Activated naive CD4-positive, alpha-beta T cell treated with anti-CD3 and anti-CD28 coated beads for 36 hours (primary cell): ENCODE measurements at places on chromosomes 13 and 19. TPM values are rescaled to one million over a fixed set of nuclear protein-coding genes. Genes with fewer than 3 reads are reported as not detected.

DNA sequence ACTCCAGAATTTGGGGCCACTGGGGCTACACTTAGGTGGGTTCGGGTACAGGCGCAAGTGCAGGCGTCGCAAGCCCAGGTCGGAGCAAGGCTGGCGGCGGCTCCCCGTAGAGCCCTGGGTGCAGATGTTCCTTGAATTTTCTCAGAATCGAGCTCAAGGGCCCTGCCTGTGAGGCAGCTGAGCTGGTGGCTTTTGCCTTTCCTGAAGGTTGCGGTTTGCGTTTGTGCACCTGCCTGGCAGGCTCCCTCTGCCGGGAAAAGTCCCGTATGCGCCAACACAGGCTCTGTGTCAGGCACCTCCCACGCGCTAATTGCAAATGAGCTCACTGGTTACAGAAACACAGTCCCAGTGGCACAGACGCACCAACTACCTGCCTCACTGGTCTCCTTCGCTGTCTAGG is 5.9 kb downstream of the DOHH start:
- peak; percentile 91 for DNase-seq

The IRF3 gene
- 97.8 TPM for total RNA-seq

DNA sequence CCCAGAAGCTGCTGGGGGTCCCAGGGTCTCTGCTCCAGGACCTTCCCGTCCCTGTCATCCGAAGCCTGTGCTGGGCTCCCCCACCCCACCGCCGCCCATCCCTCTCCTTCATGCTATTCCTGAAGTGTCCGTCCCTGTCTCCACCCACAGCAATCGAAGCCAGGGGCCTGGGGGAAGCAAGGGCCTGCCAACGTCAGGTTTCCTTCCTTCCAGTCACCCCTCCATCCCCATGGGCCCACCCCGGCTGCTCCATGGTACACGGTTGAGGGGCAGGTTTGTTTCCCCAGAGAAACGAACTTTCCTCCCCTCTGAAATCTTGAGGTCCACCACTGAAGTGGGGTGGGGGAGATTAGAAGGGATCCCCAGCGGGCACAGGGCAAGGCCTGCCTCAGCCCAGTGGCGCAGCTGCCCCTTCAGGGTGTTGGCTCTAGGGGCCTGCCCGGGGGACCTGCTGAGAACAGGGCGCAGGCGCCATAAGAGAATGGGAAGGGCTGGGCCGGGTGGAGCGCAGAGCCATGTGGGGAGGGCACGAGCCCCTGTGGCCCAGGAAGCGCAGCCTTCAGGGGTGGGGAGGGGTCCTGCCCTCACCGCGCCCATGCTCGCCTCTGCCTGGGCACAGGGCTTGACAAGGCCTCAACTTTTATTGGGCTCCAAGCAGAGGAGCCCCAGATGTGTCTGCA is 16.1 kb downstream of the CEBPG start:
- DNase-seq: no peak

- DNase-seq: no peak
Measured at GRCh38 chr13:95113601-95114000, 187.7 kb downstream of the ABCC4 start.

The SHISA2 gene
- 0.69 TPM for total RNA-seq

The KIR2DL3 gene
- not detected for total RNA-seq

DNA sequence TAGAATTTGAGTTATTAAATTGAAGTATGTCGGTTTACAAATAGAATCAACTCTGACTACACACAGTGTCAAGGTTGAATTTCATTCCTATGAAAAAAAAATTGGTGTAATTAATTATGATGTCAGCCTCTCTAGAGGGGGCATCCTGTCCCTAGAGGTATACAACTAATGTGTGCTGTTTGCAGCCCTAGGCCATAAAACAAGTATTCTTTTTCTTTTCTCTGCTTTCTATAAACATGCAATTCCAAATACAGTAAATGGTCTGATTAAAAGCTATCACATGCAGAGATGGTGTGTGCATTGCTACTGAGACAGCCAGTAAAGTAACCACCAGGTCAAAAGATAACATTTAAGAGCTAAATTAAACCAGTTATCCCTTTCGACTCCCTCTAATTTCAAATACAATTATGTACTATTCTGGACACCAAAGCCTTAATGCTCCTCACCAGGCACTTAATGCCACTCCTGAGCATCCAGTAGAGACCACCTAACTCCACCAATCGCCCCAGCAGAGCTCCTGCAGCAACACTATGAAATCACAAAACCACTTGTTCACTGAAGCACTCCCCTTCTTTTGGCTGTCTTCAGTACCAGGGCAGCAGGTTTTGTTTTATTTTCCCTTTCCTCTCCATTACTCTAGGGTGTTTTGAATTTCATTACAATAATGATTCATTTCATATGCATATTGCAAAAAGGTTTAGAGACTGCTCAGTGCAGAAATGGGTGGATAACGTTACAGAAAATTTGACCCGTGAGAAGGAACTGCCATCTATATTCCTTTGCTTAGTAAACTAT is 426.9 kb downstream of the PCDH9 start:
- DNase-seq: no peak

DNA sequence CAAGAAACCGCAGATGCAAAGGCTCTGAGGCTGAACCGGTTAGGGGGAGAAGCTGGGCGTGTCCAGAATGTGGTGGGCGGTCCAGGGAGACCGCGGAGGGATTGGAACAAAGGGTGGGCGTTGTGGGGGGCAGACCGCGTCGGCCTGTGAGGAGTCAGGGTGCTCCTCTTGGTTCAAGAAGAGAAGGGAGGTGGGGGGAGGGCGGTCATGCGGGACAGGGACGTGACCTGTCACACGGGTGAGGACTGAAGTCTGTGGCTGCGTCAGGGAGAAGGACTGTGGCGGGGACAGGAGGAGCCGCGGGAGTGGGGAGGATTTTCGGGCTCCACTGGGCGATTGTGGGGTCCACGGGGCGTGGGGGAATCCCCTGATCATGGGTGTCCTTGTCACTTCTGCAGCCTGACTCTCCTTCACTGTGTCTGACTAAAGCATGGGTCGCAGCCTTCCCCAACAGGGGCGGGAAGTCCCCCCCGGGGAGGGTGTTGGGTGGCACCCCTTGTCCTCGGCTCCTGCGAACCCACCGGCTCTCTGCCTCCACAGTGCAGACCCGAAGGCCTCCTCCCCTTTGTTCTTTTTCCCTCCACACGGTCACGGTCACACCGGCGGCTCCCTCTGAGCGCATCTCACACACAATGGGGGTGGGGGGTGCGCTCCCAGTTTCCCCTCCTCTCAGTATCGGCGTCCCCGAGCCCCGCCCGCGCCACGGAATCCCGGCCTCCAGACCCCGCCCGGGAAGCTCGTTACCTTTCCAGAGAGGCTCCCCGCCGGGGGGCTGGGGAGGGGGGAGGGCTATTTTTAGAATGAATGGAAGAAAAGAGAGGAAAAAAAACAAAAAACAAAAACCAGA is 16.4 kb upstream of the KCNN1 start:
- peak; percentile 64 for DNase-seq

DNA sequence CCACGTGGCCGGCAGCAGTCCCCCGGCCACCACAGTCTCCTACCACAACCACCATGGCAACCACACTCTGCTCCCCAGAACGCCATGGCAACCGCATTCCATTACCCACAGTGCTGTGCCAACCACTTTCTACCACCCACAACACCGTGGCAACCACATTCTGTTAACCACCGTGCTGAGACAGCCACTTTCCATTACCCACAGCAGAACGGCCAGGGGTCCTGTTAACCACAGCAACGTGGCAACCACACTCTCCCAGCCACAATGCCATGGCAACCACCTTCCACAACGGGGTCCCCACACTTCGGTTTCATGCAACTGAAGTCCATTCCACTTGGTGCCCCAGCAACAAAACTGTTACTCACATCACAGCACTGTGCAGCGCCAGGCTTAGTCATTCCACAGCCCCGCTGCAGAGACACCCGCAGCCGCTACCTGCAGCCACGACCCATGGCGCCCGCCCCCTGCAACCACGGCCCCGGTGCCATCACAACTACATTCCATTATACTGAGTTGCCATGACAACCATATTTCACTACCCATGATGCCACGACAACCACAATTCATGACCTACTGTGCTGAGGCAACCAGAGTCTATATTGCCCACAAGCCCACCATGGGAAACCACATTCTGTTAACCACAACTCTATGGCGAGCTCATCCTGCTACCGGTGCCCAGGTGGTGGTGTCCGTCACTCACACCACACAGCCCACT is 10.0 kb downstream of the DPF1 start:
- DNase-seq: peak; percentile 66

The ANGPTL8 gene
- not detected for total RNA-seq

DNA sequence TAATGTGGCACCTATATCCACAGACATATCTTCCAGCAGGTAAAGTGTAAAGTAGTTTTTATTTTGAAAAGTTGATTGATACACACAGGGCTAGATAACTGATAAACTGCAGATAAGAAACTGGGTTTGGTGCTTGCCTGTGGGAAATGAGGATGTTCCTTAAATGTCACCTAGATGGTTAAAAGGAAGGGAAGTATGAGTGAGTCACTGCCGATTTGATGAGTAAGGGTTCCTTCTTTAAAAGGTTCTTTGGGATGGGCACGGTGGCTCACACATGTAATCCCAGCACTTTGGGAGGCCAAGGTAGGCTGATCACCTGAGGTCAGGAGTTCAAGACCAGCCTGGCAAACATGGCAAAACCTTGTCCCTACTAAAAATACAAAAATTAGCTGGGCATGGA is 73.8 kb upstream of the FRY start:
- DNase-seq: no peak

DNA sequence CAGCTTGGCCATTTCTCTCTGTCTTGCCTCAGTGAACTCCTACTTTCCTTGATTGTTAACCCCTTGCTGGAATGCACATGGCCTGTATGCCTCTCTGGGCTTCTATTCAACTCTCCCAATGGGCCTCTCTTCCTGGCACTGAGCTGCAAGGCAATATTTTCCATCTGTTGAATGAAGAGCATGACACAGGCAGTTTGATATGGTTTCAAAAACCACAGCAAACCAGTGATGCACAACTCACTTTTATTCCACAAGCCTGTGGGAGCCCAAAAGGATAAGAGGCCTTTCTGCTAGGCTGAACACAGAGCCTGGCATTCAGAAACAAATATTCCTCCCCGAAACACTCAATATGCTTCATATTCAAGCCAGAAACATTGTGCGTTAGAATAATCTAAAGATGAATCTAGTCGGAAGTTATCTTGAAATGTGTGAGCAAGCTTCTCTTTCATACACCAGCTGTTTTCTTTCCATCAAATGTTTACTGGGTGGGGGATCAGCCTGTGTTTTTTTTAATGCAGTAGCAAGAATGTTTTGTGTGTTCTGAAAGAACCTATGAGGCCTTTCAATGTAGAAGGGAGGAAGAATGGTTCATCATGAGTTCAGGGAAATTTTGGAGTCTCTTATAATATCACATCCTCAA is 443.1 kb upstream of the SPRY2 start:
- DNase-seq: no peak

DNA sequence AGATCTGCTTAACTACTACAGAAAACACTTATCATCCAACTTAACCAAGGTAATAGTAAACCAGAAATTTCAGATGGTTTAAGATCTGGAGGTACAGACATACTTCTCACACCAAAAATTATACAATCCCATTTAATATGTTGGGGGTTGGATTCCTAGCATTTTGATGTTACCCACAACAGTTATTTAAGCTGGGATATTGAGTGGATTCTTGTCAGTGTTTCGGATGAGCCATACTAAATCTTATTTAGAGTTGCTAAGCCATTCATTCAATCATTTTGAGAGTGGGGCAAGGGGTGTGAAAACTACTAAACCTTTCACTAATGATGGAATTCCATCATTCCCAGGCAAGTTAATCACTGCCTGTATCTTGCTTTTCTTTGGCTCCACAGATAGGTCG is 40.6 kb downstream of the KATNAL1 start:
- no peak for DNase-seq

GRCh38 chr13:36297366-36298338 is at the start of gene CCDC169:
CCDC169 (minus strand) TSS chr13:36297814; CDS start chr13:36297719, 95 bp downstream.
- peak; percentile 78 for DNase-seq
